RKO (cell line): ENCODE measurements at places on chromosomes 6 and 20.

GRCh38 chr20:31474758-31475427 lies at the start of the genes DEFB124 and REM1:
TSS of gene DEFB124 (minus strand) at chr20:31475127. CDS start at chr20:31473013, 2,114 bp downstream.
TSS of gene REM1 (plus strand) at chr20:31475288. CDS start at chr20:31476446, 1,158 bp downstream.
- DNase-seq = no peak

- DNase-seq = no peak
Observed at GRCh38 chr6:53906103-53906502, 111.3 kb downstream of the LRRC1 start.

DNA sequence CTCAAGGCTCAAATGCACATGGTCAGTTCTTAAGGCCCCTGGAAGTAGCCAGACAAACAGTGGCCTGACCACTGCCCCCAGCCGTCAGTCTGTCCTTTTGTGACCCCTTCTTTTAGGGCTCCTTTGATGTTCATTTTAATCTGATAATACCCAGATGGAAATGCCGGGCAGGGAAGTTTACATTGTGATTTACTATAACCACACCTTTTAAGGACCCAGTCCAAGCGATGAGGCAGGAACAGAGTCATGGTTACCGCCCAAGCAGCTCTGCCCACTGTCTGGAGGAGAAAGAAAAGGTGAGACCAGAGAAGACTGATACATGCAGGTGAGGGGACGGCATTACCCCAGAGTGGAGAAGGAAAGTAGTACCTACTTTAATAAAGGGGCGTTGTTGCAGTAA lies 110.6 kb downstream of the PLEKHG1 start:
- DNase-seq = no peak

GRCh38 chr20:42024653-42025052 lies 406.5 kb upstream of the CHD6 start:
- peak; percentile 48 for DNase-seq
